ENCODE measurements at places on chromosomes 7 and 10.
A peak's percentile ranks its signal among the peaks of the same experiment; 100 is the strongest.

GRCh38 chr7:151436446-151437158 is 3.3 kb downstream of the CRYGN start:
- DNase-seq, result peak; percentile 86

DNA sequence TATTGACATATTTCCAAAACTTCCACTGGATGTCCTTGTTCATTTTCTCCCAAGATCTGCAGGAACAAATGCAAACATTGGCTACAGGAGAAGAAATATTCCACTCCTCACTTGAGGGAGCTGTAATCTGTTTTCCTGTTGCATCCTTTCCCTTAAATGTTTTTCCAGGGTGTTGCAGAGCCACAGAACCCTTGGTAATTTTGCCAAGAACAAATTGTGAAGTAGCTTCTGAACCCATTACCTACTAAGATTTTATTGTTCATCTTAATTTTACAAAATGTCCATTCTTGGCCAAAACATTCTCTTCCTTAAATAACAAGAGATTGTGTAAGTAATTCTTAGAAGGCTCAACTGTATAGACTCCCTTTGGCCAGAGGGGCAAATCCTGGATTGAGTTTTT is 177.0 kb downstream of the GNAT3 start:
- DNase-seq, result no peak

DNA sequence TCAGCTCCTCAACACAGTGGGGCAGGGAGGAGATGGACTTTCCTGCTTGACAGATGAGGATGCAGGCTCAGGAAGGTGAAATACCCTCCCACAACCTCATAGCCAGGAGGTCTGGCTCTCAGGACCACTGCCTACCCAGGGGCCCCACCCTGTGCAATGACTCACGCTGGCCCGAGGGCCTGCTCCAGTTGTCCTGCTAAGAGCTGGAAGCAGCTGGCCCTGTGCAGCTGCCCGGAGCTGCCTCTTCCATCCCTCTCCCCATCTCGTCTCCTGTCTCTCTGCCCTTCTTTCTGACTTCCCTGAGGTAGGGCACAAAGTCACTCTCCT is 123.9 kb downstream of the ZMIZ1 start:
- DNase-seq, result no peak

GRCh38 chr10:4250587-4250887 is 465.5 kb upstream of the KLF6 start:
- DNase-seq, result no peak

DNA sequence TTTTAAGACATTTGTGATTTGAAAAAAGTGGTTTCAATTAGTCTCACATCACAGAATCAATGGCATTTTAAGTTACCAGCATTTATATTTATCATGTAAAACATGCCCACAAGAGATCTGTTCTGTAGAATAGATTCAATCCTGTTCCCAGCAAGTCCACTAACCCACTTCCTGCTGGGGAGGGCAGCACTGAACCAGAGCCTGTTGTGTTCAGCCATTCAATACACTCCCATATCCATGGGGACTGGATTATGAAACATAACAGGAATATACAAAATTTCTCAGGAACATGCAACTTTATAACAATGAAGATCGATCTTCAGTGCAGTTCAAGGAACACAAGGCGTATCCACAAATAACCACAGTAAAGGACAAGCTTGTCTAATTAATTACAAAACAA is 24.4 kb upstream of the ANK3 start:
- DNase-seq, result no peak

GRCh38 chr10:121002586-121003205 is 151.5 kb downstream of the WDR11 start:
- DNase-seq, result no peak

All from kidney (tissue), 22 donors.